ENCODE measurements at places on chromosomes 6 and 20.

DNA sequence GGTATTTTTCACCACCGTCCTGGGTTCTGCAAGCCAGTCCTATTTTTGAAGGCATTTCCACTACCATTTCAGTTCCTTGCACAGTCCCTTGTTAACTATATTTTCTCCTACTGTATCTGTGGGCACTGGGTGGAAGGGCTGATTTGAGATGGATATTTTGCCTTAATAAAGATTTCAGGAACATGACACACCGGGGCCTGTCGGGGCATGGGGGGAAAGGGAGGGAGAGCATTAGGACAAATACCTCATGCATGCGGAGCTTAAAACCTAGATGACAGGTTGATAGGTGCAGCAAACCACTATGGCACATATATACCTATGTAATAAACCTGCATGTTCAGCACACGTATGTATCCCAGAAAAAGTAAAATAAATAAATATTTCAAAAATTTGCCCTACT, 22.4 kb downstream of the STK38 start:
- DNase-seq = no peak

GRCh38 chr20:36317675-36318074, 11.5 kb downstream of the DLGAP4 start:
- DNase-seq = no peak

- DNase-seq = no peak
Measured at GRCh38 chr6:145548933-145549648, 186.2 kb downstream of the EPM2A start.

GRCh38 chr6:100378576-100378975, 86.1 kb downstream of the SIM1 start:
- DNase-seq = no peak

GRCh38 chr6:16092990-16093389, 35.9 kb upstream of the MYLIP start:
- DNase-seq = no peak

GRCh38 chr6:150377211-150377781, 8.5 kb downstream of the IYD start:
- DNase-seq = no peak

DNA sequence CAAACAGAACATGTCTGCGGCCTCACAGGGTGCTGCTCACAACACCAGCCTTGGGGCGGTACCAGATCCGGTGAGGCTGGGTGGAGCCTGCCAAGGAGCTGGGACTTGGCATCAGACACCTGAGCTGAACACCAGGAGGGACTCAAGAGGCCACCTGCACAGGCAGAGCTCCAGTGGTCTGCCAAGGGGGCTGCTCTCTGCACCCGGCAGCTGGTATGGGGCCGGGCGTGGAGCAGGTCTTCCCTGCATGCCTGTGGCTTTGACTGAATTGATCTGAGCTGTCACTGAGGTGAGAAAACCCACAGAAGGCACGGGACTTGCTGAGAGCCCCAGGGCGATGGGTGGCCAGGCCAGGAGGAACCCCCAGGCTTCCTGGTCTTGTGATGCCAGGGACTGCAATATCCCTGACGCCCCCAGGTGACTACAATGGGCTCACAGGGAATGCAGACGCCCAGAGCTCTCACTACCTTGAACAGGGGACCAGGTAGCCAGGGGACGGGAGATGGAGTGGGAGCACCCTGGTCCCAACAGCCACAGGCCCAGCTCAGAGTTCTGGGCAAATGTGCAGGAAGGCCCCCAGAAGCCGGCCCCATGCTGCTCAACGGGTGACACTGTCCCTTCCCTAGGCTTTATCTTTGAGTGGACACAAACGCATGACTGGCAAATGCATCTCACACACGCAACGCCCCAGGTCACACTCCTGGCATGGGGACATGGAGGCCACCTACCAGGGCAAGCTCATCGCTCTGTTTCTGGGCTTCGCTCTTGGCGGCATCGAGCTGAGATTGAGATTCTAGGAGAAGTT, 48.2 kb downstream of the DSTN start:
- DNase-seq = peak; percentile 69

DNA sequence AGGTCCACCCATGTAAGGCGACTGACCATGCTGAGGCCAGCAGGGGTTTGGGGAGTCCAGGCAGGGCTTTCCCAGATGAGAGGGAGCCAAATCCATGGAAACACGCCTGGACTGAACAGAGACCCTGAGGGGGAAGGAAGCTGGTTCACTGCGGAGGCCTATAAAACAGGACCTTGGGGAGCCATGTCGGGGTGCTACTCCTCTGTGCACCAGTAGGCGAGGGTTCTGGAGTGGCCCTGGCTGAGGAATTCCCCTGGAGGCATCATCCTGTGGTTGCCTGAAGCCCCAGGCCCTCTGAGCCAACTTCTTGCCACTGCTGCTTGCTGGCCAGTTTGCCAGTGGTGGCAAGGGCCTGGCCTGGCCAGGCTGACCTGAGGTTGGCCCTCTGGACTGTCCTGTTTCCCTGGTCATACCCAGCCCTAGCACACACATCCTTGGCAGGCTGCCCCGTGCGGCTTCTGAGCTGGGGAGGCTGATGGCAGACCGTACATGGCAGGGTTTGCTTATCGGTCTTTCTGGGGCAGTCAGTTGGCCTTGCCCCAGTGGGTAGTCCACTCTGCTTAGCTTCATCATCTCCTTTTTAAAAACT, 2.2 kb upstream of the LRRN4 start:
- no peak for DNase-seq

DNA sequence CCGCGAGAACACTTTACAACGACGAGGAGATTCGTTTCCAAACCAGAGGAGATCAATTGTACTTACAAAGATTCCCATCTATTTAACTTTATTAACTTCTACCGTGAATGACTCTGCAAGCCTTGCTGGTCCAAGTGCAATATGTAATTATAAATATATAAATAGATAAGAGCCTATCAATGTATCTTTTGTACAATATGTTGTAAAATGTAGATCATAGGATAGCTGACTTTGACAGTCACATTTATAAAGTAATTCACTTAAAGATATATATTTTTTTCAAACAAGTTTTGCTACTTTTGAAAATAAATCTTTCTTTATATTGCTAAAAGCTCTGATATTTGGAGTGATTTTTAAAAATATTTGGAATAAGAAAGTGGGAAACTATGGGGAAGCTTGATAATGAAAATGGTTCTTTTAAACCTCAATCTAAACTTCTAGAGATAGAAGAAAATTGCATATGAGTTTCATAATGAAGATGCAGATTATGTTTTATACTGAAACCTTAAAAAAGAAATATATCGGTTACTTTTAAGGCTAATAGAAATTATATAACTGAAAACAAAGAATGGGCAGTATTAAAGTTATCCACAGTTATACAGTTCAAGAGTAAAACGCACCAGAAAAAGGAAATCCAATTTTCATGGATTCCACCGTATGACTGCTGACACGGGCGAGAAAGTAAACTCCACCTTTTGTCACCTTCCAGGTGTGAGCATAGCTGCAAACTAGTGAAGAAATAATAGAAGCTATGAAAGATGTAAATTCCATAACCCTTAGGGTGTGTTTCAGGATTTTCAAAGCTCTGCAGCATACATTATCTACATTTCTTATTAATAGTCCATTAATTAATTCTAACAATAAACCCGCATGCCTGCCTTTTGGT, 3.3 kb downstream of the TCF21 start:
- no peak for DNase-seq

GRCh38 chr20:4350096-4350495, 334.7 kb upstream of the RNF24 start:
- no peak for DNase-seq
